T-cell (primary cell): ENCODE measurements at places on chromosomes 11 and 22.

DNA sequence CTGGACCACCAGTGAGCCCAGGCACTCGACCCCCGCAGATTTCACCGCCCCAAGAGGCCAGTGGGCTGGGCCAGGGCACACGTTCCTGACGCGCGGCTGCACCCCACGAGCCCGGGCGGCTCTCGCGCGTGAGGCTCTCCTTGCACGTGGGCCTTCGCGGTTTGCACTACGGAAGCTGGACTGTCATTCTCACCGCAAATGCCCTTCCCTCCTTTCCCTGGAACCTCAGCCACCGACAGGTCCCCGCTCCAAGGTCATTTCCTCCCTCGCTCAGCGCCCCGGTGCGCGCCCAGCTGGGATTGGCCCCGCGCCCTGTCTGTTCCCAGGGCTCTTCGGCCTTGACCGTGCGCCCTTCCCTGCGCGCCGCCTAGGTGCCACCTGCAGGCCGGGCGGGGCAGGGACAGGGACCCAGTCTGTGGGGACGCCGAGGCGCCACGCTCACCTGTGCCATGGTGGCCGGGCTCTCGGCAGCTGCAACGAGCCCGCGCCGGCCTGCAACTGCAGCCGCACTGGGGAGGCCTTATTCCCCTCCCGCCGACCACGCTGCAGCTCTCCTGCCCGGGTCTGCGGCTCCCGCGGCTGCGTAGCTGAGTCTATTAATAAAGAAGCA, 2.1 kb upstream of the CPT1A start:
- peak; percentile 60 for DNase-seq

GRCh38 chr22:24076091-24076867, 65.2 kb downstream of the CABIN1 start:
- no peak for DNase-seq

DNA sequence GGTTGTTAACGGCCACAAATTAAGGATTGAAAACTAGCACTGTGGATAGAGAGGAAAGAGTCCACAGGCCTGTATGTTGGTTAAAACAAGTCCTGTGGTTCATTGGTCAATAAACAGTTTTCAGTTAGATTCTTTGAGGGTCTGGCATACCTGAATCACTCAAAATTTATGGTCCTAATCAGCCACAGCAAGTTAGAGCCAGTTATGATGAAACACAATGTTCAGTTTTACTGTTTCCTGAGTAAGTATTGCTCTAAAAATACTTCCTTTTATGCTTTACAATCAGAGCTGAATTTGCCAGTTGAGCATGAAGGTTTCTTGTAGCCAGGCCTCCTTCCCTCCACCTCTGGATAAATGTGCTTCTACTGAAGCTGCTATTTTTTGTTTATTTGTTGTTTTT, 12.9 kb upstream of the CAT start:
- DNase-seq, result no peak

GRCh38 chr22:39212721-39213376, 31.9 kb downstream of the PDGFB start:
- DNase-seq, result no peak

- no peak for DNase-seq
Measured at GRCh38 chr11:2507212-2507901, 62.5 kb downstream of the KCNQ1 start.

- no peak for DNase-seq
Measured at GRCh38 chr22:41261541-41262249, 21.0 kb upstream of the CHADL start.

- DNase-seq, result no peak
Measured at GRCh38 chr11:2077061-2077802, 62.0 kb downstream of the IGF2 start.

DNA sequence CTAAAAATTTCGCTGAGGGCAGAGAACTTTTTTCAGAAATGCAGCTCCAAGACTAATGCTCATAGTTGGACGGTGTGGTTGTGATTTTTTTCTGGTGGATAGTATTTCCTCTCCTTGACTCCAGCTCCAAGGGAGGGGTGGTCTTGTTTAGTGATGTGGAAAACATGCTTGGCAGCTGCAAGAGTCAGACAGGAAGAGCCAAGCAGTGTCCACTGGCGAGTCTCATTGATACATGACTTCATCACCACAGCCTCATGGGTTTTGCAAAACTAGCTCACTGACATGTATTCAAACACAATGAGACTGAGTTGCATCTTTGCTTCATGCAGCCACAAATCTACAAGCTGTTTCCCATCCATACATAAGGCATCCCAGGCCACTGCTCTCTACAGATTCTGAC, 7.3 kb upstream of the KCNJ1 start:
- DNase-seq, result no peak

DNA sequence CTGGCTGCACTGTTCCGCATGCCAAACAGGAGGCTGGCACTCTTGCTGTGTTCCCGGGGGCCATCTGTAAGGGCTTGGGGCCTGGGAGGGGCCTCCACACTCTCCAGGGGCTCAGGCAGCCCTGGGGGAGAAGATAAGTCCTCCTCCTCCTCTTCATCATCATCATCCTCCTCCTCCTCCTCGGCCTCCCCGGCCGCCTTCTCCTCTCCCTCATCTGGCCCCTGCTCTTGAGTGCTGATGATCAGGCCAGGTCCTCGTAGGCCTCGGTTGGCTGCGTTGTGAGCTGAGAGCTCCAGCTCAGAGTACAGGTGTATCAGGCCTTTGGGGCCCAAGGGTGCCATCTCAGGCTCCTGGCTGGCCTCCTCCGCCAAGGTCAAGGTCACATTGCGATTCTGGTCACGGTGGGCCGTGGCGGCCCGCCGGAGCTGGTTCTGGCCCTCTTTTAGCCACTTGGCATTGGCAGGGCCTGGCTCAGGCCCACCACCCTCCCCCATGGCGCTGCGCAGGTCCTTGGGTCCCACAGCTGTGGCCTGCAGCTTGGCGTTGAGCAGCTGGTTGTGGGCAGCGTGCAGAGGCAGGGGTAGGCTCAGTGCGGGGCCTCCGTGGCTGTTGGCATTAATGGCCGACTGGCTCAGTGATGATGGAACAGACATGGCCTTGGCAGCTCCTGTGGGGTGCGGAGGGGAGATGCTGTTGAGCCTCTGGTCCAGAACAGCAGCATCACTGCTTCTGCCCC, 8.0 kb downstream of the APBB1 start:
- no peak for DNase-seq

GRCh38 chr11:9016916-9017642, 13.3 kb upstream of the NRIP3 start:
- no peak for DNase-seq
